ENCODE measurements at places on chromosomes 11 and 22. TPM values are rescaled to one million over a fixed set of nuclear protein-coding genes. Genes with fewer than 3 reads are reported as not detected.

The GRK3 gene
- total RNA-seq, result 34.3 TPM

The NAV2 gene
- total RNA-seq, result 36.9 TPM

The CWF19L2 gene
- 19.5 TPM for total RNA-seq

DNA sequence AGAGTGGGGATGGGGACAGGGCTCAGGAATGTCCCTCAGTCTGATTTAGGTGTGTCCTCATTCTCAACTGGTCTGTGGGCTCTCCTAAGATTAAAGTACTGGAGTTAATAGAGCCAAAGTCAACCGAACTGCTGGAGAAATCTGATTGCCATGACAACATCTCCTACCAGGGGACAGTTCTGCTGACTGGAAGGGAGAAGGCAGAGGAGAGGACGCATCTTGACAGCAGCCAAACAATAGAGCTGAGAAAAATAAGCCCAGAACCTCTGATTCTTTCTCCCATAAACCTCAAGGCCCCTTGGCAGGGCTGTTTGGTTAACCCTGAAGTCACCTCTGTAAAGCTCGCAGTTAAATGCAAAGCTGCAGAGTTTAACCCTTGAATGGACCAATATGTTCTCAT lies 2.8 kb downstream of the KCTD14 start:
- no peak for DNase-seq

DNA sequence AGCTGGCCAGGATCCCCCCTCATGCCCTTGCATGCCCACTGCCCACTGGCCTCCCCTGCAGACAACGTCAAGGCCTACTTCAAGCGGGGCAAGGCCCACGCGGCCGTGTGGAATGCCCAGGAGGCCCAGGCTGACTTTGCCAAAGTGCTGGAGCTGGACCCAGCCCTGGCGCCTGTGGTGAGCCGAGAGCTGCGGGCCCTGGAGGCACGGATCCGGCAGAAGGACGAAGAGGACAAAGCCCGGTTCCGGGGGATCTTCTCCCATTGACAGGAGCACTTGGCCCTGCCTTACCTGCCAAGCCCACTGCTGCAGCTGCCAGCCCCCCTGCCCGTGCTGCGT lies 7.9 kb downstream of the AIP start:
- no peak for DNase-seq

GRCh38 chr11:126832387-126832786 lies 168.2 kb downstream of the KIRREL3 start:
- DNase-seq, result no peak

DNA sequence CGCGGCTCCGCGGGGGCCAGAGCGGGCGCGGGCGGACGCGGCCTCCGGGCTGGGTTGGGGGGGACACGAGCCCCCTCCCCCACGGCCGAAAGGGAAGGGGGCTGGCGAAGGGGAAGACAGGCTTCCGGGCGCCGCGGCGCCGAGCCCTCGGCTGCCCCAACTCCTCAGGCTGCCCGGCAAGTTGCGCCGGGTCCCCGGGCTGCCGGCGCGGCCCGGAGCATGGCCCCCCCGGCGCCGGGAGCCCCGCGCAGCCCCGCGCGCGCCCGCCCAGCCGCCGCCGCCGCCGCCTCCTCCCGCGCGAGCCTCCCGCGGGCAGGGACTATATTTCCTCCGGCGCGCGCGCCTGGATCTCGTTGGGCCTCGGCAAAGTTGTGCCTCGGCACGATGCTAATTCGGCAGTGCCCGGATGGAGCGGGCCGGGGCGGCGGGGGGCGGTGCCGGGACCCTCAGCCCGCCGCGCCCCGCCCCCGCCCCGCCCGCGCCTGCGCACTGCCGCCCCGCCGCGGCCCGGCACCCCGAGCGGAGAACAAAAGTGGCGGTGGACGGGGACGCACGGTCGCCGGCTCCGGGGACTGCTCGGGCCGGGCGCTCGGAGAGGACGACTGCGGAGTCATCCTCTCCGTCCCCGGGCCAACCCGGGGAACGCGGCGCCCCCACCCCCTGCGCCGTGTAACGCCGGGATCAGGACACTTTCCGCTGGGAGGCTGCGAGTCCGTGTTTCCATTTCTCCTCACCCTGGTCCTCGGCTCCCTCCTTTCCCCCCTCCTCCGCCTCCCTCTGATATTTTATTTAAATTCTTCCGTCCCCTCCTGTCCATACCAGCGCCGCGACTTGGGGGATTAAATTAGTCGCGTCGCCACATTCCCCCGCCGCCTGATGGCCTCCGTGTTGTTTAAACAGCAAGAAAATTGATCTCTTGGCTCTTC lies at the start of gene PHF21B:
TSS of gene PHF21B (minus strand) at position 400 of the 926 bp plus-strand sequence. CDS start 456 bp downstream, outside the sequence.
- no peak for DNase-seq

DNA sequence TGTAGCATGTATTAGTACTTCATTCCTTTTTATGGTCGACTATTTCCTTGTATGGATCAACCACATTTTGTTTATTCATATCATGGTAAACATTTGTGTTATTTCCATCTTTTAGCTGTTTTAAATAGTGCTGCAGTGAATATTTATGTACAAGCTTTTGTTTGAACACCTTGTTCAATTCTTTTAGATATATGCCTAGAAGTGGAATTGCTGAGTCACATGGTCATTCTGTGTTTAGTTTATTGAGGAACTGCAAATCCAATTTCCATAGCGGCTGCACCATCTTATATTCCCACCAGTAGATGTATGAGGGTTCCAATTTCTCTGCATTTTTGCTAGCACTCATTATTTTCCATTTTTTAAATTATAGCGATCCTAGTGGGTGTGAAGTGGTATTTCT lies 61.5 kb upstream of the GRK2 start:
- no peak for DNase-seq

GRCh38 chr11:120635136-120635810 lies 123.7 kb downstream of the GRIK4 start:
- no peak for DNase-seq

GRCh38 chr11:940496-941135 lies 14.9 kb downstream of the AP2A2 start:
- DNase-seq, result no peak

DNA sequence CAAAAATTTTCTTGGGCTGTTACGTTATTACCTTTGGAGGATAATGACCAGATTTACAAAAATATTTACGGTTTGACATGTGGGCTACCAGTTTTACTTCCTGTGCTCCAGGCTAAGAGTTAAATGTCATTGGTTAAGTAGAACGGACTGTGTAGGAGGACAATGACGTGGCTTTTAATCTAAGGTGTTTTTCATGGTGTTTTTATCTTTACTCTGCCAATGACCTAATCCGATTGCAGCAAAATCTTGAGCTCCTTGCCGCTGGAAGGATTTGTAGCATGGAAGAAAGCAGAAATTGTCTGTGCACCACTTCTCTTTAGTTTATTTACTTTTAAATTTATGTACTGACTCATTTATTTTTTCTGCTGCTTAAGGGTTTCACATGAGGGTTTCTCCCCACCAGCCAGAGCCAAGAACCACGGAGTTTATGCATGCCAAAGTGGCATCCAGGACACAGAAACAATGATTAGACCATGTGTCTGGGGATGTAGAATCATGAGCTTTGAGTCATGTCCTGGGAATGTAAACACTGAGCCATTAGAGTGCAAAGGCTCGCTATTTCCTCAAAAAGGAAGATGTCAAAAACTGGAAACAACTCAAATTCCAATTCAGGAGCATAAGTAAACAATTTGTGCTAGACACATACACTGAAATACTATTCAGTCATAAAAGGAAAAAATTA lies 1.9 kb upstream of the CARD16 start:
- DNase-seq, result no peak

- DNase-seq, result no peak
Observed at GRCh38 chr11:18368221-18368620, 26.1 kb upstream of the LDHA start.

DNA sequence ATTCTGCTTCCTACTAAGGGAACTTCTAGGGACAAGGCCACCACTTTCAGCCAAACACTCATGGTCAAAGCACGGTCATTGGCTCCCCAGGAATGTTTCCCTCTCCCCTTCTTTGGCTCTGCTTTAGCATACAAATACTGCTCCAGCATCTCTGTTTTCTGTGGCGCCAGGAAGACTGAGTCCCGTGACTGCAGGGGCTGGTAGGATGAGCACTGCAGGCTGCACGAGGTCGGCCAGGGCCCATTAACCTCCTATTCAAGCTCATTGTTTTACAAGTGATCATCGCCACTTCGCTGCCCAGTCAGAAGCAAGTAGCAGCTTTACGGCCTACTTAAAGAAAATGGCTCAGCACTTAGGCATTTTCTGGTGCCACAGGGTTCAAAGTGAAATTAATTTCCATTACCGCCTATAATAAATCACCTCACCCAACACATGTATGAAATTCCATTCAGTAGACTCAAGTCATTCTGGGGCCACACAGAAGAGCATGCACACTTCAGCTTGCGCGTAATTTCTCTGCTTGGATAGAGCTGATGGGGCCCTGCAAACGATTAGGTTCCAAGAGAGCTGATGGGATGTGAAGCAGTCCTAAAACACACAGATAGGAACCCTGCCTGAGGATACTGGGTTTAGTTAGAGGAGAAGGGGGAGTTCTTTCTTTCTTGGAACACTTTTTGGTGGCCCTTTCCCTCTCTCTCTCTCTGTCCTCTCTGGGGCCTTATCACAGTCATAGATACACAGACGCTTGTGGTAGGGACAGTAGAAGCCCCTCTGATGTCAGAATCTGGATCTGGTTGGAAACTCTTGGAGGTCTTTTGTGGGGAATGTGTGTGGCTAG lies 173.7 kb downstream of the KIF18A start:
- no peak for DNase-seq

GRCh38 chr22:19634226-19634975 lies 79.9 kb upstream of the SEPTIN5 start:
- DNase-seq, result no peak

- DNase-seq, result no peak
Observed at GRCh38 chr11:67680696-67681470, 6.5 kb upstream of the ALDH3B2 start.

GRCh38 chr11:12152321-12152720 lies 41.9 kb downstream of the MICAL2 start:
- no peak for DNase-seq

GRCh38 chr11:125401235-125401634 lies 94.8 kb downstream of the FEZ1 start:
- no peak for DNase-seq

GRCh38 chr11:45321669-45322068 lies 35.5 kb upstream of the SYT13 start:
- no peak for DNase-seq
